ENCODE measurements at places on chromosomes 5 and 9. TPM values are rescaled to one million over a fixed set of nuclear protein-coding genes. Genes with fewer than 3 reads are reported as not detected.

DNA sequence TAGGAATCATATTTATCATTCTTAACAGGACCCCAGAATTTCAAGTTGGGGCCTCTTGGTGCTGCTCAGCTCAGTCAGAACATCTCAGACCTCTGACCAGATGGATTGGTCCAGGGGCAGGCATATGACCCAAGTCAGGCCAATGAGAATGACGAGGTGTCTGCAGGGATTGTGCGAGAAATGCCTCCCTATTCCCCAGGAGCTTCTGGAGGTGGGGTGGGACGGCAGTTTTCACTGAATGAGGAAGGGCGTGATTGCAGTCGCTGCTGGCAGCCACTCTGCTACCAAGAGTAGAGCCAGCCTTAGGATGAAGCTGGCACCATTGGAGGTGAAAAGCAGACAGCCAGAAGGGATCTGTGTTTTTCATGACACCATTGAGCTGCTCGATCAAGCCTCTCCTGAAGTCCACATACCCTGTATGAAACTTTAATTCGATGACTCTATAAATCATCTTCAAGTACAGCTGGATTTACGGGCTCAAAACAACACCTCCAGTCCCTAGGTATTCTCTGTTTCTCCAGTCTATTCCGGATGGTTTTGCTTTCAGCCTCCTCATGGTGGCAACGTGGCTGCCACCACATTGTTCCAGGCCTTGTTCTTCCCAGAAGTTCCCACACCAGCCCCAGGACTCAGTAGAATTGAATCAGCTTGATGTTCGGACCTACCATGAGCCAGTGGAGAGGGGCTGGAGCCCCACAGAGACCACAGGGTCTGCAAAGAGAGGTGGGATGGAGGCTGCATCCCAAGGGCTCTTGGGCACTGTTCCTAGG lies 70.2 kb upstream of the ADAMTS2 start:
- no peak overlapping the region for H3K27ac ChIP-seq
- H3K4me3 ChIP-seq: no peak overlapping the region
- no peaks in the 10 kb centered on the region for H3K27me3 ChIP-seq
- H3K4me1 ChIP-seq: no peaks in the 10 kb centered on the region
- no peak for DNase-seq
- no peaks in the 10 kb centered on the region for H3K36me3 ChIP-seq

- H3K27ac ChIP-seq: no peak overlapping the region
- peaks cover 24% of the 10 kb centered on the region for H3K4me1 ChIP-seq
- H3K36me3 ChIP-seq: no peaks in the 10 kb centered on the region
- H3K4me3 ChIP-seq: no peak overlapping the region
- peak; percentile 78 for DNase-seq
Observed at GRCh38 chr5:98510143-98510985, 263.1 kb upstream of the RGMB start.

ADAMTS19 gene
- 2.5 TPM for polyA plus RNA-seq

FOXD4L4 gene
- 0.04 TPM for polyA plus RNA-seq

OR1J2 gene
- polyA plus RNA-seq: not detected

FOXD4L5 gene
- polyA plus RNA-seq: not detected

DNA sequence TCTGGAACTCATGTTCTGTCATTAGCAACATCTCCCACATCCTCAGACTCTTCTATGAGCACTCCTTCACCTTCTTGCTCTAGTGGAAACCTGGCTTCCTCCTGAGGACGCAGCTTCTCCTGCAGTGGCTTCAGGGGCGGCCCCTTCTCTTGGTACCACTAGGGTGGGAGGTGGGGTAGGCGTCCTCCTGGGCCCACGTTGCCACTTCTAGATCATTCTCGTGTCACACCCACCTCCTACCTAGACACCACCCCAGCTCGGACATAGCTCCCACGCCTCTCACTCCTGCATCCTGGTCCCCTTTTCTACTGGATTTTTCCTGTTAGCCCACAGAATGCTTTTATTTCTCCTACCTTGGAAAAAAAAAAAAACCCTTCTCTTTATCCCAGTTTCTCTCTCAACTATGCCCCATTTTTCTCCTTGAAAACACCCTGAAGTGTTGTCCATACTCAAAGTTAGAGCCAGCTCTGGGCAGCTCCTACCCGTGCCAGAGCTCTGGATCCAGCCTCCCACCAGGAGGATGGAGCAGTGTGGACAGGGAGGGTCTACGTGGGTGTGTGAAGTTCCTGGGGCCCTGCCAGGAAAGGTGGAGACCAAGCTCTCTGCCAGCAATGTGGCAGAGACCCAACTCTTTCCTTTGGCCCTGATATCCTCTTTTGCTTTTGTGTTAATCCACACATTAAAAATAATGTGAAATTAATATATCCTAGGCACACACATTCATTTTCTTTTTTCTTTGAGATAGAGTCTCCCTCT lies 179.2 kb downstream of the HSPA4 start:
- H3K4me3 ChIP-seq: no peak overlapping the region
- no peaks in the 10 kb centered on the region for H3K27me3 ChIP-seq
- no peaks in the 10 kb centered on the region for H3K36me3 ChIP-seq
- no peak for DNase-seq
- H3K27ac ChIP-seq: no peak overlapping the region

DNA sequence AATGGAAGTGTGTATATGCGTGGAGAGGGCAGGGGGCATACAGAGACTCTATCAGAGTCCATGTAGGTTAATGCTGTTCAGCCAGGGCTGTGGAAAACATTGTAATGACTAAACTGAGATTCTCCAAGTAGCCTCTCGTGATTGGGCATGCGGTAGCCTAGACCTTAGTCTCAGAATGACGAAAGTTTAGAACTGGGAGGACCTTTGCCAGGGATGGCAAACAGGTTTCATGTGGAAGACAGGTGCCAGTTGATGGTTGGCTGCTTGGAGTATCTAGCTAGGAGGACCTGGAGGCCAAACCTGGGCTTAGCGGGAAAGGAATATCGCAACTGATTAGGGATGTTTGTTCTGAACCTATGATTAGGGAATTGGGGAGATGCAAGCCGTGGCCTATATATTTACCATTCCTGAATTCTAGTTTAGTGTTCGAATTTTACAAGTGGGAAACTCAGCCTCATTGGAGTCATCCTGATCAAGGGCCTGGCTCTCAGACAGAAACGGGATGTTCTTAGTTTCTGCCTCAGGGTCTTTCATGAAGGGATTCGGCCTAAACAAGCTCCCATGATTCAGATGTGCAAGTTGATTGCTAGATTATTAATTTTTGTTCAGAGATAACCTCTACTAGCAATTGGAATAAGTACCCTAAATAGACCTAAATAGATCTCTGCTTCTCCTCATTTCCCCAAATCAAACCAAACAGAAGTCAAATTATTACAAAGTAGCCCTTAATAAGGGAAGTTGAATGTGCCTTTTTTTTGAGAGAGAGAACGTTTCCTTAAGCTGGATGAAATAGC lies 26.8 kb upstream of the TJP2 start:
- peak; percentile 0 for DNase-seq
- H3K4me1 ChIP-seq: no peaks in the 10 kb centered on the region
- H3K27me3 ChIP-seq: no peaks in the 10 kb centered on the region
- H3K4me3 ChIP-seq: no peak overlapping the region
- peaks cover 4% of the 10 kb centered on the region for H3K36me3 ChIP-seq
- H3K27ac ChIP-seq: no peak overlapping the region

LIX1 gene
- not detected for polyA plus RNA-seq

Data from small intestine (tissue), 16 donors.